ENCODE measurements at places on chromosomes 6 and 20.

- DNase-seq: no peak
Measured at GRCh38 chr6:122678841-122679240, 68.6 kb downstream of the PKIB start.

DNA sequence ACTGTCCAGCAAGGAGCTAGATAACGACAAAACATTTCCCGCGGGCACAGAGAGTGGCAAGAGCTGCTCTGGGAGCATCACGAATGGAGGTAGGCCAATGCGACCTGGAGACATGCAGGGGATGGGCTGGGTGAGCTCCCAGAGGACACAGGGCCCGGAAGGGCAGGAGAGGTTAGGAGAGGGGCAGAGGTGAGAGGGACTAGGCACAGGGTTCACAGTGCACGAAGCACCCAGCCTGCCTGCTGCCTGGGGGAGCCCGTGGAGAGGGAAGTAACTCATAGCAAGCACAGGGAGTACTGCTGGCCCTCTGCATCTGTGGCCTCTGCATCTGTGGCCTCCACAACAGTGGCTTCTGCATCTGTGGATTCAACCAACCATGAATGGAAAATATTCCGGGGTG lies 126.5 kb downstream of the HUS1B start:
- no peak for DNase-seq

DNA sequence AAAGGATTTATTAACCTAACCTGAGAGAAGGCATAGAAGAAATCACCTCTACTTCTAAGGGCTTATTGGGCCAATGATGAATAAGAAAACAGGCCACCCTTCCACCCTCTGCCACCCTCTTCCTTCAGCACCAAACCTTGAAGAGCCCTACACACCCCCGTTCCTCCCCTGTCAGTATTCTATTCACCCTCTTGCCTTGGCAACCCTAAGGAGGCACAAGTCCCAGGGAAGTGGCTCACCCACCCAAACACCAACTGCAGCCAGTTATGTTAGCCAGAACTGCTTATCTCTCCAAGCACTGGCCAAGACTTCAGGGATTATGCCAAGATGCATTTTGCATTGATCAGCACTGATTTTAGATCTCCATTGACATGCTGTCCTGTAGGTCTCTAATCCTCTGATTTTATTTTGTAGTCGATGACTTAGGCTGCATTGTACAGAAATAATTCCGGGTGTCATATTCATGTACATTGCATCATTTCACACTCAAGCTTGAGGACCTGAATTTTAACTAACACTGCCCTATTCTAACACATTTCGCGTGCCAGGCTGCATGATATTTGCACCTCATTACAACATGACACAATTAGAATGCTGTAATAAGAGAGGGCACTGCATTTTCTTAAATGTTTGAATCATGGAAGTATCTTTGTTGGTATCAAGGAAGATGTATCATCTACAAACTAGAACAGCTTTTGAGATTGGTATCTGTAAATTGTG lies 15.7 kb downstream of the CNKSR3 start:
- DNase-seq: no peak

GRCh38 chr6:148157841-148158240 lies 184.8 kb upstream of the SASH1 start:
- DNase-seq: no peak

DNA sequence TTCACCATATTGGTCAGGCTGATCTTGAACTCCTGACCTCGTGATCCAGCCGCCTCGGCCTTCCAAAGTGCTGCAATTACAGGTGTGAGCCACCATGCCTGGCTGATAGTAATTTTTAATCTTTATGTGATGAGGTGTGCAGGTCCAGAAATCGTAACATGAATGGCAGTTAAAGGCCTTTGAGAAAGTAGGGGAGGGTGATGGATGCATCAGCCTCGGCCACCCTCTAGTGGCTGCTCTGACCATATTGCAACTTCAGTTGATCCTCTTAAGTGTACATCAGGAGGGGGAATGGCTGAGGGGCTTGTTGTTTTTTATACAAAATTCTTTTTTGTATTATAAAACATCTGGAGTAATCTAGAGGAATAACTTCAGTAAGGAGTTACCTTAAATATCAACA lies 193.0 kb downstream of the ZFAND3 start:
- DNase-seq: no peak

DNA sequence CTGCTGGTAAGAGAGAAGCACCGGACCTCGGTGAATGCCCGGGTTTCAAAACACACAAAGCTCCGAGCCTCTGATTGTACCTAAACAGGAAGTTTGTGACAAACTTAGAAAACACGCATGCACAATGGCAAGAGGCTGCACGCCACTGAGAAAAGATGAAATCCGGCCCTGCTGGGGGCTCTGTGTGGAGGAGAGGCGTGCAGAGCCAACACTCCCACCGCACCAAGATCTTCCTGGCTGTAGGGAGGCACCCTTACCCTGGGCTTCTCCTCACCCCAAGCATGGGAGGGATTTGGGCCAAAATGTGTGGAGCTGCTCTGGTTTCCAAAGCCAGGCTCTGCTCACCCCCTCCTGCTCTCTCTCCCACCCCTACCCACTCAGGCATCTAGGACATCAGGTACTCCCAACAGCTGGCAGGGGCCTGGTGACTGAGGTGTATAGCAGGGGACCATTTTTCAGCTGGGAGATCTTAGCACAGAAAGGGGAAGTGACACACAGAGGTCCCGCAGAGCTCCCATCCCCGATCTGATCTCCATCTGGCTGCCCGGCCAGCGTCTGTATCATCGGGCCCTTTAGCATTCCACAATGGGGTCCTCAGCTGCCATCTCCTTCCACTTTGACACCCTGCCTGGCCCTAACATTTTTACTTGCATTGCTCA lies 84.2 kb downstream of the TRERF1 start:
- DNase-seq: no peak

DNA sequence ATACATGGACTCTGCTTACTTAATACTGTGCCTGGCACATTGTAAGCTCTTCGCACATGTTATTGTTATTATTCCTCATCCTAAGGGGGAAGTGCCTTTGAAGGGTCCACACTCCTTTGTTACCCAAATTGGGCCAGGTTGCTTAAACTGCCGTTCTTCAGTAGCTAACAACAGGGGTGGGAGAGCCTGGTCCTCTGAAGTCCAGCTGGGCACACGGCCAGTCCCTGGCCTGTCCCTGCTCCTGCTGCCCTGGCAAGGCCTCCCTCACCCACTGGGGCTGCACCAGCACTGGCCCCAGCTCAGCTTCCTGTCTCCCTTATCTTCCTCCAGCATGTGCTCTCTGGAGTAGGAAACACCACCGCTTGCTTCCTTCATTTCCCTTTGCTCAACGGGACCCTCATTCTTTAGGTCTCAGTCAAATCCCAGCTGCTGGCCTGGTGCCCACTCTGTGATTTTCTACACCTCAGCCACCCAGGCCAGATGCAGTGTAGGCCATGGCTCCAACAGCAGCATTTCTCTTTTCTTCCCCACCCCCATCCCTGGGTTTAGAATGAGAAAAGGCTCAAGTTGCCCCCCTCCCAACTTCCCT lies 5.5 kb upstream of the PROCR start:
- DNase-seq: no peak

- DNase-seq: no peak
Measured at GRCh38 chr6:18412068-18412467, 24.9 kb downstream of the RNF144B start.

- DNase-seq: no peak
Measured at GRCh38 chr20:59441860-59442810, 141.7 kb downstream of the EDN3 start.

GRCh38 chr20:35181731-35182130 lies 9.9 kb downstream of the PROCR start:
- no peak for DNase-seq

GRCh38 chr6:140711019-140711613 lies 1336.7 kb upstream of the CITED2 start:
- DNase-seq: no peak

- DNase-seq: no peak
Measured at GRCh38 chr6:24444588-24444987, 41.9 kb downstream of the MRS2 start.

GRCh38 chr20:51093240-51093763 lies 70.4 kb upstream of the KCNG1 start:
- DNase-seq: no peak

DNA sequence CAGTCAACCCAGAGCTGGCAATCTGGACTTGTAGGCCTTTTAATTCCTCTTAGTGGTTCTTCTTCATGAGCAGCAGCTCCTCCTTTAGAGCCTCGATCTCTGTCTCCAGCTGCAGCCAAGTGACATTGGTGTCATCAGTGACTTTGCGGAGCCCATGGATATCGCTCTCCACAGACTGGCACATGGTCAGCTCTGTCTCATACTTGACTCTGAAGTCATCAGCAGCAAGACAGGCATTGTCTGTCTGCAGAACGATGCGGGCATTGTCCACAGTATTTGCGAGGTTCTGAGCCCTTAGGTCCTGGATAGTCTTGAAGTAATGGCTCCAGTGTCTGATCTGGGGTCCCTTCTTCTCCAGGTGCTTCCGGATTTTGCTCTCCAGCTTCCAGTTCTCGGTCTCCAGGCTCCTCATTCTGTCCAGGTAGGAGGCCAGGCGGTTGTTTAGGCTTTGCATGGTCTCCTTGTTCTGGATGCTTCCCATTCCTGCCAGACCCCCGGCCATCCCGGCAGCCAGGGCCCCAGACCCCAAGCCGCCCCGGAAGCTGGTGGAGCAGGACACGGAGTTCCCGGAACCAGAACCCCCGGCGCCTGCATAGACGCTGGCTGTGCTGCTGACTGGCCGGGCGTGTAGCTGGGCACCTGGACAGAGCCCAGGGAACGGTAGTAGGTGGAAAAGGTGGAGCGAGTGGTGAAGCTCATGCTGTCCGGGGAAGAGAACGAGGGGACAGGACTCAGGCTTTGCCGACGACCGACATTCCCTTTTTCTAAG lies 15.1 kb downstream of the RFPL4B start:
- DNase-seq: no peak

DNA sequence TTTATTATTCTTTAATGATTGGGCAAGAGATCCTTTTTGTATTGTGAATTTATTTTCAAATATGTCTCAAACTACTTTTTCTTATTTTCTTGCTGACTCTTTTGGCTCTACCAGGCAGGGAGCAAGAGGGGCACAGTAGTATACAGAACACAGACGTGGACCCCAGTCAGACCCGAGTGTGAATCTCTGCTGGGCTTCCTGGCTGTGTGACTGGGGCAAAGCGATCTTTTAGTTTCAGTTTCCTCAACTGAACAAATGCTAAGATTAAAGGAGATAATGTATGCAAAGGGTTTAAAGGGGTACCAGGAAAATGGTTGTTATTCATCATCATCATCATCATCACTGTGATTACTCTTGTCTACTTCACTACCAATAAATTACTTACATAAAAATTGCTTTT lies 317.5 kb downstream of the HIVEP2 start:
- DNase-seq: no peak

GRCh38 chr6:157461000-157461915 lies 80.3 kb downstream of the ZDHHC14 start:
- no peak for DNase-seq

DNA sequence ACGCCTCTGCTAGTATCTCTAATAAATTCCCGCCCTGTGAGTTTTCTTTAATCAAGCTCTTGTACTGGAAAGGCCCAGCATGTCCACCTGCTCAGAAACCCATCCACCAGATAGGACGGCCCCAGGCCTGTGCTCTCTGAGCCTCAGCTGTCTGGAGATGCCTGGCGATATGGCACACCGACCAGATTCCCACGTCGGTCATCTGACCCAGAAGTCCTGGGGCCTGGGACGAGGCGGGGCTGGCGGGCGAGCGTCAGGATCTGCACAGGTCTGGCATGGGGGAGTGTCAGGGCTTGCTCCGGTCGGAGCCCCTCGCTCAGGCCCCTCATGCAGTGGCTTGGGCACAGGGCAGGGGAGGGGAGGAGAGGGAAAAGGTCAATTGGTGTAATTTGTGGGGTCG lies 10.2 kb downstream of the RNASET2 start:
- DNase-seq: no peak

DNA sequence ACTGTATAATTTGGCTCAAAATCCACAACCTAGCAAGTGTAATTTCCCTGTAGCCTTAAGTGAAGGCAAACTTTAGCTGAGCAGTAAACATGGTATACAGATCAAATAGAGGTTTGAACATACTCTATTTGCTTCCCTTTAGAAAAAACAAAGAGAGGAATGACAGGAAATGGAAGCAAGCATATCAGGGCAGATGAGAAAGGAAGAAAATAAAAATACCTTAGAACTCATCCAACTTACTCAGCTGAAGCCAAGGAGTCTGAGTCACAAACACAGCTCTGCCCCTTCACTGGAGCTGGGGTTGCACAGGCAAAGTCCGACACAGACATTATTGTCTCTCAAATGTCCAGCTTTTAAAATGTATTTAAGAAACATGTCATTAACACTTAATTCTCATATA lies 379.9 kb upstream of the IRAK1BP1 start:
- DNase-seq: no peak

DNA sequence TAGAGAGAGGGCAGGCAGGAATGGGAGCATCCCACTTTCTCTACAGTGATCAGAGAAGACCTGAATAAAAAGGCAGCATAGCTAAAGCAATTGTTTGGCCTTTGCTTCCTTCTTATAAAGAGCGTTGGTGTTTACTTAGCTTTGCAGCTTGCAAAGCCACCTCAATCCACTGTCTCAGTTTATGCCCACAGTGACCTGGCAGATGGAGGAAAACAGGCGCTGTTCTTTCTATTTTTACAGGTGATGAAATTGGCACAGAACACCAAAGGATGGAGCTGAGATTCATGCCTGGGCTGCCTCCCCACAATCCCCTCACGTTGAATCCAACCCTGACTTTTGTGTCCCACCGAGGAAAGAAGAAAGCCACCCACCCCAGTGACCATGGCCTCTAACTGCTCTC lies 130.5 kb downstream of the TTLL2 start:
- DNase-seq: no peak

GRCh38 chr20:51526754-51527153 lies 15.8 kb downstream of the NFATC2 start:
- DNase-seq: no peak

DNA sequence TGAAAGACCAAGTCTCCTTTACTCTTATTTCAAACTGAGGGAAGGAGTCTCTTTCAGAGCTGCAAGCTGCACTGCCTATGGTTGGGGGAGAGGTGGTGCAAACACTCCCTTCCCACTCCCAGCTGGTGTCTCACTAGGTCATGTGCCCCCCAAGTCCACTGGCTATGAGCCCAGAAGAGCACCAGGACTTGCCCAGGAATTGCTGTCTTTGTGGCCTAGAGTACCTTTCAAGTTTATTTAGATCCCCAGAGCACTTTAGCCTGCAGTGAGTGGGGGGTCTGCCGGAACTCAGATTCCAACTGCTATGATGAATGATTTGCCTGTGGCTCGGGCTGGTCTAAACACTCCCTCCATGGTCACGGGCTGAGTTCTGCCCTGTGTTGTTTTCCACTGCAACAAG lies 192.6 kb upstream of the CITED2 start:
- DNase-seq: no peak
